ENCODE measurements at places on chromosomes 2 and 18. TPM values are rescaled to one million over a fixed set of nuclear protein-coding genes. Genes with fewer than 3 reads are reported as not detected.

DNA sequence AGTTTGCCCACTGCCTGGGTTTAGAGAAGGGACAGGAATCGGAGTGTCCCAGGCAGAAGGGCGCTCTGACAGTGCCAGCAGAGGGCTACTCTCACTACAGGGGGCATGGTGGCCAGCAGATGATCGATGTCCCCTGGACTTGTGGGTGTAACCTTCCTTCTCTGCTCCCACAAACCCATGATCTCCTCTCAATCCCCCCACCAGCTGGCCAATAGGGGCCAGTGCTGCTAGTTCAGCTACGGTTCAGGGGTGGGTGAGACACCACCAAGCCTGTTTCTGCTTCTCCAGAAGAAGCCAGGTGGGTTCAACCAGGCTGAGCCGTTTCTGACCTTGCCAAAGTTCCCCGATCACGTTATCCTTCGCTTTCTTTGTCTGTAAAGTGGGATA lies 1.3 kb downstream of the NPPC start:
- no peak for DNase-seq

MYO1B gene
- total RNA-seq, result 51.0 TPM

DNA sequence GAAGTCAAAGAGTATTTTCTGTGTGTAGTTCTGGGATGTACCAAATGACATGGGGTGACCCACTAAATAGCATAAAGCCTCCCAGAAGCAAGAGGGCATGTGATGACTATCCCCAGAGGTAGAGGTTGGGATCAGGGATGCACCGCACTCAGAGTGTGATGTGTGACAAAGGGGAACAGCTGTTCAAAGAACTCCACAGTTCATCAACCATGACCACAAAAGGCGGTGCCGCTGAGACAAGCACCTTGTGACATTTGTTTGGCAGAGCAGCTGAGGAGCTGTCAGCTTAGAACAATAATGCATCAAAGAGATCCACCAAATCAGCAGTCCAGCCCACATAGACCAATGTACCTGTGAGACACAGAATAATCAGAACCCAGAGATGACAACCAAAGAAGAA lies 81.3 kb downstream of the VWC2L start:
- DNase-seq, result no peak

DNA sequence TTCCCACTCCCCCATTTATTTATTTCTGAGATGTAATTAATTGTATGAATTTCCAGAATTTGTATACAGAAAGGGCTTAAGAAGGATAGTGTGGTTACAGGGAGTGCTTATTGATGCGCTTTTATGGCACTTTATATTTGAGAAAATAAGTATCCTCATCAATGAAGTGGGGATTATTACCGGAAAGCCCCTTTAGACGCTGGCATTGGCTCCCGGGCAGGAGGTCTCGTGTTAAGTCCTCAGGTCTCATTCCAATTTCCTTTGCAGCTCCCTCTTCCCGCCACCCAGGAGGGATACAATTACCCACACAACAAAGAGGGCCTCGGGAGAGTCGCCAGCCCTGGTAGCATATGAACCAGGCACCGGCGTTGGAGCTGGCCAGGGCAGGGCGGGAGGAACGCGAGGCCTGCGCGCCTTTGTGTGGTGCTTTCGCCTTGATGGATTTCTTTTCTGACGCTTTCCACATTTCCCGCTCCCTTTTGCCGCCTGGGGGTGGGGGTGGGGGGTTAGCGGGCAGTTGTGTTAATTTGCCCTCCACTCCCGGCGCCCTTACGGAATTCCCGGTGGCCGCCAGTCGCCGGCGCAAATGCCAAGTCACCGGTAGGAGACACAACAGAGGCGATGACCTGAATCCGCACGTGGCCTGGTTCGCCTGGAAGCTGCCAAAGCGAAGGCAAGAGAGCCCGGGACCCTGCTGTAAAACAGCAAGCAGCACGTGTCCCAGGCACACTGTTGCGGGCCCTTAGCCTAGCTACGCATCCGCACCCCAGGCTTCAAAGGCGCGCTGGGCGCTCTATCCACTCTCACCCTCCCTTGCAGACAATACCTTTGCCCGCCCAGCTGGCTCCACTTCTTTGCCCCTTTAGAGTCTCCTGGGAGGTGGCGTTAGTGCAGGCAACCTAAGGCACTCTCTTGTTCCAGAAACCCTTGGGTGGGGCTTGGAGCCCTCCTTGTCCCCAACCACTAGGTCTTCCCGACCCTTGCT lies 3.3 kb downstream of the GAD1 start:
- no peak for DNase-seq

DNA sequence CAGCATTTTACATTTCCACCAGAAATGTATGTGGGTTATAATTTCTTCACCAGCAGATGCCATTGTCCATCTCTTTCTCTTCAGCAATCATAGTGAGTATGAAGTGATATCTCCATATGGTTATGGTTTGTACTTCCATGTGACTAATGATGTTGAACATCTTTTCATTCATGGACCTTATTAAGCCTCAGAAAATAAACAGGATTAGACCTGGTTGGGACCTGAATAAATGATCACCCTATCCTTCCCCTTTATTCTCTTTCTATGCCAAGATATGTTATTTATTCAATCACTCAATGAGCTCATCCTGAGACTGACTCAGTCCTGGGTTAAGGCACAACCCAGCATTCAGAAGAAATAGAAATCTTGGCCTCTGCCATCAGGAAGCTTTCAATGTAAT lies 86.6 kb downstream of the ANTXR1 start:
- no peak for DNase-seq

DNA sequence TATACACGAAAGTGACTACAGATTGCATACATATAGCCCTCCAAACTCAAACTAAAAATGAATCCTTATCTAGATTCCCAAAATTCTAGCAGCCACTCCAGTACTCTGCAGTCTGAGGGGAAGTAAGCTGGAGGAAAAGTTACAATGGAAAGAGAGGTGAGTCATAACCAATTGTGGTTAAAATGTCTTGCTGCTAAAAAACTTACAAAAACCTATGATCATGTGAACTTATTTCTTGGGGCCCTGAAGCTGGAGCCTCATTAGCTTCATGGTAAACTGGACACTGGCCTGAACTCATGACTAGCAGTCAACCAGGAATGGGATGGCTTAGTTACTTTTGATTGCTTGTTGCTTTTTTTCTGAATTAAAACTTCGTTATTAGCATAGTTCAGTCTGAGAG lies 175.9 kb downstream of the SLC4A3 start:
- DNase-seq, result peak; percentile 72

DNA sequence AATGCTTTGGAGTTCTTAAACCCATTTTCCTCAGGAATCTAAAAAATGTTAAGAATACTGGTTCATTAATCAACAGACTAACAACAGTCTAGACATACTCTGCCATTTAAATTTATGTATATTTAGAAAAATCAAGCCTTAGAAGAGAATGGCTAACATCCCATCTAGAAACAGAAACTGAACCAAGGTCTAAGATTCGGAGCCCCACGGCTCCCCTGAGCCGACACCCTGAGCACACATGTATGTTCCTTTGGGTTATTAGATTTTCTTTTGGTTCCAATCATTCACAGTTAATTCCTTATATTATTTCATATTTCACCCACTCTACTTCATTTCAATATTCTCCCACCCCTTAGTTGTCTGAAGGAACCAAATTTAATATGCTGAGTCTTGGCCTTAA lies 94.8 kb upstream of the HNRNPA3 start:
- DNase-seq, result no peak

DNA sequence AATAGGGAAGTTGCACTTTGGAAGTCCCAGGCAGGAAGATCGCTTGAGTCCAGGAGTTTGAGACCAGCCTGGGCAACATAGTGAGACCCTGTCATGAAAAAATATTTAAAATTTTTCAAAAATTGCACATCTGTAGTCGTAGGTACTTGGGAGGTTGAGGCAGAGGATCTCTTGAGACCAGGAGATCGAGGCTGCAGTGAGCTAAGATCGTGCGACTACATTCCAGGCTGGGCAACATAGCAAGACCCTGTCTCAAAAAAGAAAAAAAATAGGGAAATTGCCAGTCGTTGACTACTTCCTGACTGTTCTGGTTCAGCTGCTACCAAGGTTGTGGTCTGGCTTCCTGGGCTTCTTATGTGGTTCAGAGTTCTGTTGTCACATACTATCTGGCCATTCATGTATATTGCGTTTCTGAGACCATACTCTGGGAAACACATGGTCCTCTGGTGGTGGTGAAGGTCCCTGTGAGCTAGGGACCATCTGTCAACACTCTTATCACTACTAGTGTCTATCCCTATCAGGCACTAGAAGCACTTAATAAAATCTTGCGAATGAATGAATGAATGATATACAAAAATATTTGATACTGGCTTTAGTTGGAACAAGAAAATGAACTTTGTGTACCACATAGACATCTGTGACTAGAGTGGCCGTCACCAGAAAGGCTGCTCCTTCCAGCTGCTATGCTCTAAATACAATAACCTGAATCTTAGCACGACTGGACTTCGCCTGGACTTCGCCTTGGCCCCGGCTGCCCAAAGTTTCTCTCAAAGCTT lies 861 bp upstream of the KLHL23 start:
- no peak for DNase-seq

GRCh38 chr2:120350801-120351320 lies 4.9 kb downstream of the INHBB start:
- no peak for DNase-seq

SOWAHC gene
- 2.7 TPM for total RNA-seq

- DNase-seq, result peak; percentile 82
These were observed 4.7 kb upstream of the DNAJB2 start for GRCh38 chr2:219274361-219274921.
